ENCODE measurements at places on chromosomes 11 and 22. TPM values are rescaled to one million over a fixed set of nuclear protein-coding genes. Genes with fewer than 3 reads are reported as not detected.

Gene SMTNL1
- not detected for total RNA-seq

Gene NRGN
- total RNA-seq: 7.3 TPM

- DNase-seq: peak; percentile 47
- peak within 1 kb of the TSS; percentile 74 for H3K27ac ChIP-seq
- H3K27me3 ChIP-seq: no peaks in the 10 kb centered on the region
- H3K4me1 ChIP-seq: peaks cover 38% of the 10 kb centered on the region
Observed at GRCh38 chr22:32801537-32802236, at the start of gene TIMP3. Gene TIMP3, plus strand, starts transcription at chr22:32801705. Its CDS starts 297 bp downstream, at chr22:32802002.

GRCh38 chr11:31246451-31247165 lies 122.9 kb downstream of the DCDC1 start:
- H3K36me3 ChIP-seq: no peaks in the 10 kb centered on the region
- H3K4me1 ChIP-seq: no peaks in the 10 kb centered on the region
- H3K27me3 ChIP-seq: no peaks in the 10 kb centered on the region
- H3K27ac ChIP-seq: no peak overlapping the region
- no peak overlapping the region for H3K4me3 ChIP-seq
- DNase-seq: no peak

DNA sequence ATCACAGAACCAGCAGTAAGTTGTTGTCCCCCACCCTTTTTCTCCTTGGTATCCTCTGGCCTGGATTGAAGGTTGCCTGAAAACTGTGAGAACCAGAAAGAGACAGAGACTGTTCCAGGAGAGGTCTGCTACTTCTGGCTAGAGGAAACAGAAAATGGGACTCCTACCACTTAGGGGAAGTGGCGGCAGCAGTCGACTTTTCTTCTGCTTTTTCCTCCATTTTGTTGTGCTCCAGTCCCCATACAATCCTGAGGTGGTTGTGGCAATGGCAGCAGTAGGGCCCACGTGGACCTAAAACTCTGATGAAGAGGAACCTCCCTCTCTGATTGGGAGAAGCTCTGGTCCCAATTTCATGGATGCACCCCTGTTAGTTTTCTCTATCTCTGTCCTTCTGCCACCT lies 76.0 kb upstream of the SORL1 start:
- DNase-seq: no peak
- no peak overlapping the region for H3K4me3 ChIP-seq
- no peaks in the 10 kb centered on the region for H3K27me3 ChIP-seq
- H3K36me3 ChIP-seq: no peaks in the 10 kb centered on the region

DNA sequence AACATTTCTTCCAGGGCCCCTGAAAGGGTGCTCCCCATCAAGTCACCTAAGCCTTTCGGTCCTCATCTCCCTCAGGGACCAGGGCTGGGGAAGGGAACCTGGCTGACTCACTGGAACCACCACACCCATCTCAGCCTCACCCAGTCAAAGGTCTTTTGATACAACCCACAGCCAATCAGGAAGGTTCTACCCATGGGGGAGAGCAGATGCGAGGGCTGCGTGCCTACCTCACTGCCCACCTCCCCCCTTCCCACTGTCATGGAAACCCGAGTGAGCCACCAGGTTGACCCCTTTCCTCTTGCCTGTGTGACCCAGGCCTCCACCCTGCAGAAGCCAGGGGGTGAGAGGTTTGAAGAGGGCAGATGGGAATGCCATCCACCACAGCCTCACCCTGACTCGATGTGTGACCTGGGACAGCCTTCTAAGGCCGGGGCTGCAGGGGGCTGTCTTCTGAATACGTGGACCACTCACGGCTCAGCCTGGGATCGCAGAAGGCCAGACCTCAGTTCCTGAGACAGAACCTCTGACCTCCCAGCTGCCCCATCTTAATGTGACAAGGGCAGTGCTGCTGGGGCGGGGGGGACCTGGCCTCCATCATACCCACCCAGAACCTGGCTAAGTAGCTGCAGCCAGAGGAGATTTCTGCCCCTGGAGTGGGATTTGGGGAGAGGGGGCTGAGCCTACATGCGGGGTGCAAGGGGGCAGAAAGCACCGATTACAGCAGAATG lies 2.7 kb downstream of the MDK start:
- no peak for DNase-seq
- no peaks in the 10 kb centered on the region for H3K27me3 ChIP-seq
- peaks cover 10% of the 10 kb centered on the region for H3K4me1 ChIP-seq
